ENCODE measurements at places on chromosomes 7 and 10.

DNA sequence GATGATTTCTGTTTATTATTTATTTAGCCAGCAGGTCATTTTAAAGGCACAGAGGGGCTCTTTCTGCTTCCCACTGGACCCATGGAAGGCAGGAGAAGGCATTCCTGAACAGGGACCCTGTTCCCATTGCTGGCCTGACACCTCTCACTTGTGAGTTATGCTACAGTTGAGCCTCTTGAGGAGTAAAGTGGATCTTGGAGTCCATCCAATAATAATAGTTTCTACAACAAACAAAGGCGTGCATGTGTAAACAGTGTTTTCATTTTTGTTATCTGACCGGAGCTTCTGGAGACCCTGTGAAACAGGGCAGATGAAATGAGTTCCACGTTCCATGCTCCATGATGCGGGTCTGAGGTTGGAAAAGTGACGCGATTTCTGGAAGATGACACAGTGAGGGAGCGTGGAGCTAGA is 127.3 kb upstream of the HABP2 start:
- DNase-seq, result no peak

DNA sequence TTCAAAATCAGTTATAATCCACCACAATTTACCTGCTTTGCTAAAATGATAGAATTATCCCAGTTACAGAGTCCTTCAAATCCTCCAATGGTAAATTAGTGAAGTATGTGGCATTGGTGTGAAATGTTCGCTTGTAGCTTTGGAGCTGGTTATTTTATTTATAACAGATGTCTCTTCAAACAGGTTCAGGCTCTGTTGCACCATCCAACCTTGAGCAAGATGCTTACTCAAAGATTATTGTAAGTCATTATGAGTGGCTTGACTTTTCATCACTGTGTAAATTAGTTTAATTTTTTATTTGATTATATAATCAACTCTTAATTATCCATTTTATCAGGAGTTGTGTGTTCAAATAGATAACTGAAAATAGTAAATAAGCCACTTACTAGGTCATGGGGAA is 99.4 kb downstream of the BTRC start:
- no peak for DNase-seq

- DNase-seq, result no peak
Observed at GRCh38 chr10:5079836-5080235, 14.4 kb upstream of the AKR1C3 start.

DNA sequence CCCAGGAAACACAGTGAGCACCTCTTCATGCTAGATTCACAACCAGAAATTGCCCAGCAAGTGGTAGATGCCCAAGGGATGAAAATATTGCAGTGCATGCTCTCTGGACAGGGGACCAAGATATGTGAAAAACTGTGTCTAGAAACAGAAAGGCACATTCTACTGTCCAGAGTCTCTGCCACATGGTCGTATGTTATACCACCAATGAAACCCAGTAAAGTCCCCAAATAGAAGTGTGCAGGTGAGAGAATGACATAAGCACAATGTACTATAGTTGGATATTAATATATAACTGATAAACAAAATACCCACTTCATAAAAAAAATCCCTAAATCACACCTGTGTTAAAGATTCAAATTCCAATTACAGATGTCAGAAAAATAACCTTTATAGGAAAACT is 43.8 kb downstream of the RASGEF1A start:
- DNase-seq, result no peak

DNA sequence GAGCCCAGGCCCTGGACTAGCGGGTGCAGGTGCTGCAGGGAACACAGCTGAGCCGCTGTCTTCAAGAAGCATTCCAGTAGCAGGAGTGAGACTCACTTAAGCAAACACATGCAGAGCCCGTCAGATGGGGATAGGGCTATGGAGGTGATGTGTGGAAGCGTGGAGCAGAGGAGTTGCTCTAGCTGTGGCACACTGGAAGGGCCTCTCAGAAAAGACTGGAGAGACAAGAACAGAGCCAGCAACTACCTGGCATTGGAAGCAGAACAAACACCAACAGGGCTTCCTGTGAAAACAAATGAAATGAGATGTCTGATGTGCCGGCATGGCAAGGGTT is 37.8 kb upstream of the GALNTL5 start:
- DNase-seq, result no peak

GRCh38 chr10:112426111-112426510 is 20.6 kb downstream of the ZDHHC6 start:
- DNase-seq, result no peak

GRCh38 chr7:145088111-145088745 is 252.4 kb upstream of the TPK1 start:
- no peak for DNase-seq

GRCh38 chr7:106216517-106216922 is 68.3 kb downstream of the NAMPT start:
- DNase-seq, result no peak

- DNase-seq, result no peak
Observed at GRCh38 chr7:78742694-78743093, 710.8 kb downstream of the MAGI2 start.

DNA sequence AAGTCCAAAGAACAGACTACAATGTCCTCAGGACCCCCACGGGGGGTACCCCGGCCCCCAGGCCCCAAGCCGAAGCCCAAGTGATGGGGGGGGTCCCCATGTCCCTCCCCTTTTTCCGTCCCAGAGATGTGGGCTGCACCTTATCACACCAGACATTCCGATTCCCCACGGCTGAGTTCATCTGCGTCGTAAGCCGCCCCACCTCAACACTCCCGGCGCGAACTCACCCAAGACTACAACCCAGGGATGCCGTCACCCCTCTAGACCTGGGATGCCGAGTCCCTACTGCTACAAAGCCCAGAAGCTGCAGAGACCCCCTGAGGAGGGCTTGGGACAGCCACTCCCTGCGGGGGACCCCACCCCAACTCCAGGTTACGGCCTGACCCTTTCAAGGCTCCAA is 14.5 kb downstream of the PDGFA start:
- no peak for DNase-seq

DNA sequence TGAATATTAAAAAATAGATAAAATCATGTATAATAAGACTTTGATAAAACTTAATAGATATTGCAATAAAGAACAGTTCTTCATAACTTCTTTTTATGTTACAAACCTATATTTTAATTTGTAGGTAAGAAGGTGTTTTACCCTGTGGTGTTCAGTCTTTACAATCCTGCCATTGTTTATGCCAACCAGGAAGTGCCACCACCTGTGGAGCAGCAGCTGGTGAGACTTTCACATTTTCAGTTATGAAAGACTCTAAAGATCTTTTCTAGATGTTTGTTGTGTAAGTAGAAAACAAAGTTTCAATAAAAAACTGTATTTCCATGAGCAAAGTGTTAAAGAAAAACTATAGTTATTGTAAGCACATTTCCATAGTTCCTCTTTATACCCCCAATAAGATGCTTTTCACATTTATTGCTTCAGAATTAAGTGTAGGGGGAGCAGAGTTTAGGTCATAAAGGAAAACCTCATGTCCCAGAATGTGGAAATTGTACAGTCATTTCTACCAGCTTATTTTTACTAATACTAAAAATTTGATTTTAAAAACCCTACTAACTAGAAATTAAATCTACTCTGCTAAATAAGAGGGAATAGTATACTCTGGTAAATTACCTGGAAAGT is 28.7 kb downstream of the CSGALNACT2 start:
- DNase-seq, result no peak

GRCh38 chr10:132970641-132971438 is 28.5 kb upstream of the CFAP46 start:
- no peak for DNase-seq

DNA sequence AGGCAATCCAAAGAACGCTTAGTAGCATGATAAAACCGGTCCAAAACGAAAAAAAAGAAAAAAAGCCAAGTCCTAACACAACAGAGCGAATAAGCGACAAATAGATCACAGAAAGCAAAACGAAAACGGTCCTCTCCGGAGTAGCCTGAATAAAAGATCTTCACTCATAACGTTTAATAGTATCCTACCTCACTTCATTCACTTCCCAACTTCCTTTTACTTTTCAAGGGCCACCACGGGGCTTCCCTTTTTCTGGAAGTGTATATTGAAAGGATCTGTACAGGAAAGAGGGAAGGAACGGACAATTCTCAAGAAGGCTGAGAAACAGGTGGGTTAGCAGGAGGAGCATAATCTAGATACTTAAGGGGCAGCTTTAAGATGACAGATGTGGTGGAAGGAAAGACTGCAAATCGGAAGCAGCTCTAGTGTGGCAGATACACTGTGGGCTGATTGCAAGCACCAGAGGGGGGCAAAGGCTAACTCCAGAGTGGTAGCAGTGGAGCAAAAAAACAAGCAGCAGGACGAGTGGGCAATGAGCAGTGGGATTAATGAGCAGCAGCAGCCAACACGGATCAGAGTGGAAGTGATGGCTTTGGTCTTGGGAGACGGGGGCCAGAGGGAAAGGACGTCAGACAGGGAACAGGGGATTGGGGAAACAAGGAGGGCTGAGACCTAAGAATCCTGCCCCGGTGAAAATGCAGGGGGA is 866 bp downstream of the CNOT4 start:
- peak; percentile 49 for DNase-seq

DNA sequence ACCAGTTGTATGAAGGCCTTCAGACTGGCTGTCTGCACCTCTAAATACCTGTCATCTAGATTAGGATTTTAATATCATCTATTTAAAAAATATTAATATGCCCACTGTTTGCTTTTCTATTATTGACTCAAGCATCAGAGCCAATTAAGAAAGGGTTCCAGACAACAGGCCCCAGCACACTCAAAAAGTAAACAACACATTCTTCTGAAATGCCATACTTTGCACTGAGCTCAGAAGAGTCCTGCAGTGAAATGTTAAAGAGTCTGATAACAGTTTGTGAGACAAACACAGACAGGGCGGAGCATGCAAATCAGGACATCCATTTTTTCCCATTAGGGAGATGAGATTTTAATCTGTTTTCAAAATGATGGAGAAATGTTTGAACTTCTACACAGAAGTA is 45.9 kb upstream of the KLF6 start:
- no peak for DNase-seq

DNA sequence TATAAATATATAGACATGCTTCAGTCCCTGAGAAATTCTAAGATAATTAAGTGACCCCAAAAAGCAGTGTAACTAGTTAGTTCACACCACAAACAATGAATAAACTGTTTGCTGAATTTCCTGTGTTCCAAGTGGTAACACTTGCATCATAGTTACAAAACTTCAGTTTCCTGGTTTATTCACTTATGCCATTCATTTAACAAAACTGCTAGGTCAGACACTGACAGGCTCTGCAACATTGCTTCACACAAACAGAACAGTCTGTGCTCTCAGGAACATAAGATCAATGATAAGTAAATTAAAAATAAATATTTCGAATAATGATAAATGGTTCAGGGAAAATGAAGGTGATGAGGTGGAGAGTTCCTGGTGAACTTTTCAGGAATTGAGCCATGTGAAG is 133.3 kb upstream of the NAMPT start:
- no peak for DNase-seq

DNA sequence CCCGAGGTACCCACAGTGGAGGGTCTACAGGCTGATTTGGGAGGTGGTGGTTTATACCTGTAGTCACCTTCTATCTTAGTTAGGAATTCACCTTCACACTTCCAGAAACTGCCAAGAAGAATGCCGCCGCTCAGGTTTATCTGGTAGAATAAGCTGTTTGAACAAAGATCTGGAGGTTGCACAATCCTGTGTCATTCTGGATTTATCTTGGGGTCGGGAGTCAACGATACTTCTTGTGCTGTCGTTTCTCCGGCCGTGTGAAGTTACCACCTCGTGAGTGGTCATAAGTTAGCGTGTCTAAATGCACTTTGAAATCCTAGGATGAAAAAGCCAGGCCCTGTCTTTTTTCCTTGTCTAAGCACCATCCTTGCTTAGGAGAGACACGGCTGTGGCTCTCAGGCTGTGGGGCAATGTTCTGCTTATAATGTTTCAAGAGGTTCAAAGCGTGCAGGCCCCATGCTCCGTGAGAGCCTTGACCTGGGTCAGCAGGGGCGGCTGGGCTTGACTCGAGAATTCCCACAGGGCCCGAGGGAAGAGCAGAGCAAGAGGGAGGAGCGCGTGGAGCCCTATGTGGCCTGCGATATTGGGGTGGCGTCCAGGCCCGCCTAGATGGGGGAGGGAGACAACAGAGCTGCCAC is 35.5 kb downstream of the GRIFIN start:
- DNase-seq, result no peak

- DNase-seq, result no peak
Observed at GRCh38 chr10:5961405-5962100, 15.8 kb downstream of the IL15RA start.

DNA sequence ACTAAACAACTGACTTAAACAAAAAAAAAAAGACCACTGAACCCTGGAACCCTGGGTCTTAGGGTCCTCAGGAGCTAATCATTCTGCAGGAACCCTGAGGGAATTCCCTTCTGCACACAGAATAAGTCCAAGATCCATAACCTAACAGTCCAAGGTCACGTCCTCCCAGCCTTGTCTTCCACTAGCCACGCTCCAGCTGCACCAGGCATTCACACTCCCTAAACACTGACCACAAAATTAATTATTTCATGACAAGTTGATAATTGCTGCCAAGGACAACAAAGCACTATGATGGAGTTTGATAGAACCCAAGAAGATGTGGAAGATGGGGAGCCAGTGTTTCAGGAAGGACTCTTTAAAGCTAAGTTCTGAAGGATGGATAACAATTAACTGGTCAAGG is 130.6 kb downstream of the SH3PXD2A start:
- DNase-seq, result no peak

GRCh38 chr7:6392712-6393666 is 54.8 kb downstream of the DAGLB start:
- peak; percentile 40 for DNase-seq

GRCh38 chr7:115230882-115231571 is 309.1 kb downstream of the MDFIC start:
- DNase-seq, result peak; percentile 3

DNA sequence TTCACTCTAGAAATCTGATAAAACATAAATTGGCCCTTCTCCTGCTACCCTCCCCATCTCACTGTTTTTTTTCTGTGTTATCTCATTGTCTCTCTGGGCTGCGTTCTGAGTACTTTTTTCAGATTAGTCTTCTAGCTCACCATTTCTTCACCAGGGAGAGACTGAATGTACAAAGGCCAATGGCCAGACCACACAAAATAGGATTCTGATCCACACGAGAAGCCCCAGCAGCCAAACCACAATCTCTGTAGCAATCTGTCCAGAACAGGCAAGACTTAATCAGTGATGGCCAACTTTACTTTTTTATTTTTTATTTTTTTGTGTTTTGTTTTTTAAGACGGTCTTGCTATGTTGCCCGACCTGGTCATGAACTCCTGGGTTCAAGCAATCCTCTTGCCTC is 55.9 kb upstream of the PAPSS2 start:
- no peak for DNase-seq

All from stimulated activated naive CD8-positive, alpha-beta T cell treated with anti-CD3 and anti-CD28 coated beads, Interleukin-15, amount 100 ng/mL, for 72 hours (primary cell).